ENCODE measurements at places on chromosomes 1 and 21.

DNA sequence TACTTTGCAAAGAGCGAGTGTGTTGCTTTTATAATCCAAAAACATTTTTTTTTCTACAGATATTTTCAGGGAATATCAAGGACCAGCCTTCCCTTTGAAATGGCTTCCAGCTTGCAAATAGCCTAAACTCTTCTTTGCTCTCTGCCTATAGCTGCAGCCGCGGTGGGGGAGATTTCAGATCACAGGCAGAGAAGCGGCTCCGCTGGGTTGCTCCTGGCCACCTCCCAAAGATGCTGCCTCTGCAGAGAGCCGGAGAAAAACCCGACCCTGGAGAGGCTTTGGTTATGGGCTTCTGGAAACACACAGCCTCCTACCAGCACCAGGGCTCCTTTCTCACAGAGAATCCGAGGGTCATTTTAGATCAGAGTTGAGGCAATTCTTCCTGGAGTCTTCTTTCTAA, 18.6 kb upstream of the PAX7 start:
- DNase-seq, result no peak

DNA sequence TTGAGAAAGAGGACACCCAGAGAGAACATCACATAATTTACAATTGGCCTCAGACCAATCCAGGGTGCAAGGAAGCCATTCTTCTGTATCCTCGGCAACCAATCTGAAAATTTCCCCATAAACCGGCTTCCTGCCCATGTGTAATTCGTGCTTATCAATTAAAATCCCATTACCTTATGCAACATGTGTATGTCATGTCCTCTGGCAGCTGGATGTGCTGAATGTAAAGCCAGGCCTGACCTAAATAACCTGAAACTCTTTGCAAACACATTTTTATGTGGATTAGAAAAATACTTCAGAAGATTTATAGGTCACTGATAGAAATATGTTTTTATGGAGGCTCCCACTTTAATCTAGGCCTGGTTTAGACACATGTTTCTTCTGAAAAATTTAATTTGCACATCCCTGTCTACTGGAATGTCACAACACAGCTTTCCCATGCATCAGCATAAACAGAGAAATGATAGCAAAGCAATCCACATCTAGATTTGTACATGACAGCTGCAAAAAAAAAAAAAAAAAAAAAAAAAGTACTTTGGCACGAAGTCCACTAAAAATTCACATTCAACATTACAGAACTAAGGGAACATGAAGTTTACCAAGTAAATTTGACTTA, 69.4 kb upstream of the SAMSN1 start:
- no peak for DNase-seq

DNA sequence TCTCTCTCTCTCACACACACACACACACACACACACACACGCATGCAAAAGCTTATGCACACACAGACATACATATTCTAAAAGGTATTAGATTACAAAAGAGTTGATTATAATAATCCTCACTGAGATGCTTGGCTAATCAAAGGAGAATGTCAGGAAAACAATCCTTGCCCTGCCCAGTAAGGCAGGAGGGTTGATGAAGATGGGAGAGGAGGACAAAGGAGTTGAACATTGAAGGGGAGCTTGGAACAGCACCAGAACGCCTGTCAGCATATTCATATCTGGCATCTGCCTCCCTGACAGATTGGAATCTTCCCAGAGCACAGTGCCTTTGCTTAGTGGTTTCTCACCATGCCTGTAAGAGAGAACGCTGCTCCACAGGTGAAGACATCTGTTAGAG, 68.6 kb upstream of the PALMD start:
- no peak for DNase-seq

GRCh38 chr21:37829447-37829846, 86.8 kb downstream of the KCNJ6 start:
- DNase-seq, result no peak

DNA sequence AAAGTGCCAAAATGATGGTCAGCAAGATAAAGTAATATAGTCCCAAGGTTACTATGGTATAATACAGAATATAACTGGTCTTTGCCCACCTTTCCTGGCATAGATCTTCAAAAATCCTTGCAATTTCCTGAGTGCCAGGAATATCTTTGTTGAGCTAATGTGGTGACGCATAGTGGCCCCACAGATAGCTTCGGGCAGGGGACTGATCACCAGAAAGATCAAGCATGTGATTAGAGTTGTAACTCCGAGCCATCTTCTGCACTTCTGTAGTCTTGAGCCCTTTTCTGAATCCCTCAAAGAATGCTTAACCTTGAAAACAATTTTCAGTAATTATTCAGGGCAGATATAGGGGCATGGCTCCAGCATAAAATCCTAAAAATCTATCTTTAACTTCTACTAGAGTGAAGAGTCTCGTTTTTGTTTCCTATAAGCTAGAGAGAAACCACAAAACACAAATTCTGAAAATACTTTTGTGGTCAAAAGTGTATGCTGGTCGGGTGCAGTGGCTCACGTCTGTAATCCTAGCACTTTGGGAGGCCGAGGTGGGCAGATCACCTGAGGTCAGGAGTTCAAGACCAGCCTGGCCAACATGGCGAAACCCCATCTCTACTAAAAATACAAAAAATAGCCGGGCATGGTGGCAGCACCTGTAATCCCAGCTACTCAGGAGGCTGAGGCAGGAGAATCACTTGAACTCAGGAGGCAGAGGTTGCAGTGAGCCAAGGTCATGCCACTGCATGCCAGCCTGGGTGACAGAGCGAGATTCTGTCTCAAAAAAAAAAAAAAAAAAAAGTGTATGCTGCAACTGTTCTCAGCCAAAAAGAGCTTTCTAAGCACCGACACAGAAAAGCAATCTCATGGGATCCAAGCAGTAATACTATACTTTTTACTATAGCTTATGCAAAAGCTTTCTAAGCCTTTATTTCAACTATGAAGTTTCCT, 62.8 kb downstream of the NVL start:
- no peak for DNase-seq

DNA sequence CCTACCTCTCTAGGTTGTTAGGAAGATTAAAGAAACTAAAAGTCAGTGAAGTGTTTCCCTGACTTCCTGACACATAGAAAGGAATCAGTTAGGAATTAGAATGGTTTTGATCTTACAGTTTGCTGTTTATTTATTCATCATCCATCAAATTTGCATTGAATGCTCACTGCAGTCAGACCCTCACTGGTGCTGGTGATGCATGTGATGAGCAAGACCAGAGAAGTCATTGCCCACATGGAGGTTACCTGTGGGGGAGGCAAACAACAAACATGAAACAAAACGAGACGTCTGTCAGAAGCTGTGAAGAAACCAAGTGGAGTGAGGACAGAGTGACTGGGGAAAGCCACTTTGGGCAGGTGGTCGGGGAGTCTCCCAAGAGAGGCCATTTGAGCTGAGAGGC, 6.4 kb downstream of the CTPS1 start:
- DNase-seq, result no peak

- DNase-seq, result no peak
Measured at GRCh38 chr21:25625036-25625435, 14.0 kb upstream of the JAM2 start.

DNA sequence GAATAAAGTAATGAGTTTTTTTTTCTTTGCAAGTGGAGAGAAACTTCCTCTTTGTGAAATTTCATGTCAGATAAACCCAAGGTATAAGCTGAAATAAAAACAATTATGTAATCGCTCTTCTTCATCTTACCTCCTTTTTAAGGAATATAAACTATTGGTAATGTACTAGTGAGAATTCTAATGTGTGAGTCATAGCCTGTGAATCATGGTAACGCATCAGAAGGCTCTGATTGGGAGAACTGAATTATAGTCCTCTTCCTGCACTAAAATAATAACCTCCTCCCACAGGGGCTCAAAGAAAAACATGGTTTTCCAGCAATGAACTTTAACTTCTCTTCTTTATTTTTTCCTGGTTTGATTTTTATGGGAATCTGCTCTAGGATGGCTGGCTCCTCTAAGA, 57.1 kb upstream of the COX20 start:
- no peak for DNase-seq

- no peak for DNase-seq
Measured at GRCh38 chr1:80158771-80159170, 1152.2 kb upstream of the ADGRL4 start.

DNA sequence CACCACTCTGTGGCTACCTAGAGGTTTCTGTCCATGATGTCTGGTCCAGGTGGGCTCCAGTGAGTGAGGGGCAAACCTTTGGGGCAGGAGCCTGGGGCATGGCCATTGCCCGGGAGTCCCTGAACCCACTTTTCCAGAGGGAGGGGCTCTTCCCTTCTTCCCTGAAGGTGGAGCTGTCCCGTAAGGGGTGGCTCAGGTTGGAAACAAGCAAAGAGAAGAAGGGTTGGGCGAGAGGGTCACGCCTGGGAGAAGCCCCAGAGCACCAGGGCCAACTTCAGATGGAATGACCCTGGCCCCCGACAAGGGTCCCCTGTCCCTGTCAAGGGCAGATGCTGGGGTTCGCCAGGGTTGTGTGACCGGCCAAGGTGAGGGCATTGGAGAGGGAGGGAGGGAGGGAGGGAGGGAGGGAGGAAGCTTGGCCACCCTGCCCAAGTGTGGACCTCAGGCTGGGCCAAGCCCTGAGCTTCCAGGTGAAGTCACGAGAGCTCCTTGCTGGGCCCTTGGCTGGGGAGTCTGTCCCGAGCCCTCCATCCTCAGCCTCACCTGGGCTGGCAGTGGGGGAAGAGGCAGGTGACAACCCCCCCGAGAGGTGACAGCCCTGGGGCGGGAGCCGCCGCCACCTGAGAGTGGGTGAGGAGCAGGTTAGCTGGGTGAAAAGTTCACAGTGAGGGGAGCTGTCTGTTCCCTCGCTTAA, 69.6 kb downstream of the DHRS3 start:
- no peak for DNase-seq

DNA sequence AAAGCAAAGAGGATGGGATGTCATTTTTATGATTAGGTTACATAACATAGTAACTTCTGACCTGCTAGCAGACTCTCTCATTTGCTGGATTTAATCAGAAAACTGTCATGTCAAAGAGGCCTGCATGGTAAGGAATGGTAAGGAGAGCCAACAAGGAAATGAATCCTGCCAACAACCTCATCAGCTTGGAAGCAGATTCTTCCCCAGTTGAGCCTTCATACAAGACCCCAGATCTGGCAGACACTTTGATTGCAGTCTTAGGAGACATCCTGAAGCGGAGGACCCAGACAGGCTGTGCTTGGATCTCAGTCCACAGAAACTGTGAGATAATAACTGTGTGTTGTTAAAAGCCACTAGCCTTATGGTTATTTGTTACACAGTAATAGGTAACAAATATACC, 27.6 kb upstream of the MARK1 start:
- DNase-seq, result no peak

GRCh38 chr1:231395076-231395997, 26.8 kb downstream of the EGLN1 start:
- DNase-seq, result no peak

GRCh38 chr1:102472520-102472919, 475.8 kb upstream of the OLFM3 start:
- no peak for DNase-seq

GRCh38 chr1:214004795-214005194, 17.0 kb downstream of the PROX1 start:
- no peak for DNase-seq

GRCh38 chr1:47338249-47339077, 4.9 kb downstream of the CMPK1 start:
- no peak for DNase-seq

- peak; percentile 65 for DNase-seq
Measured at GRCh38 chr1:37946703-37947360, at the start of gene INPP5B. INPP5B (minus strand) TSS chr1:37947053; CDS start chr1:37946308, 745 bp downstream.

GRCh38 chr1:50369830-50370229, 53.4 kb downstream of the DMRTA2 start:
- DNase-seq, result no peak

GRCh38 chr1:214563881-214564280, 12.5 kb upstream of the PTPN14 start:
- DNase-seq, result no peak

GRCh38 chr1:160459687-160460086, 59.3 kb downstream of the VANGL2 start:
- no peak for DNase-seq

- no peak for DNase-seq
Measured at GRCh38 chr1:92820024-92820423, 11.8 kb upstream of the RPL5 start.

DNA sequence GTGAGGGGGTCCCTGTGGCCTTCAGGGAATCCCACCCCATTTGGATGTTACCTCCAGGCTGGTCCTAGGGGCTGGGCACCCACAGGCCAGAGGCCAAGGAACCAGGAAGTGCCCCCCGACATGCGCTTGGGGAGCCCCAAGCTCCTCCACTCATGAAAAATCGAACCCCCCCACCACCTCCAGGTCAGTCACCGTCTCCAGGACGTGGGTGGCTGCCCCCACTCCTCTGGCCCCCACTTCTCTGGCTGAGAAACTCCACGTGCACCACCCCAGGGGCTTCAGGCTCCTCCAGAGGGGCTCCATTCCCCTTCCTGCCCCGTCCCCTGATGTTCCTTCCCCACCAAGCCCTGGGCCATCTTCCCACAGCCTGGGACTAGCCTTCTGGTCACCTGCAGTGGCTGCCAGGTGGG, 30.5 kb upstream of the POFUT2 start:
- no peak for DNase-seq

DNA sequence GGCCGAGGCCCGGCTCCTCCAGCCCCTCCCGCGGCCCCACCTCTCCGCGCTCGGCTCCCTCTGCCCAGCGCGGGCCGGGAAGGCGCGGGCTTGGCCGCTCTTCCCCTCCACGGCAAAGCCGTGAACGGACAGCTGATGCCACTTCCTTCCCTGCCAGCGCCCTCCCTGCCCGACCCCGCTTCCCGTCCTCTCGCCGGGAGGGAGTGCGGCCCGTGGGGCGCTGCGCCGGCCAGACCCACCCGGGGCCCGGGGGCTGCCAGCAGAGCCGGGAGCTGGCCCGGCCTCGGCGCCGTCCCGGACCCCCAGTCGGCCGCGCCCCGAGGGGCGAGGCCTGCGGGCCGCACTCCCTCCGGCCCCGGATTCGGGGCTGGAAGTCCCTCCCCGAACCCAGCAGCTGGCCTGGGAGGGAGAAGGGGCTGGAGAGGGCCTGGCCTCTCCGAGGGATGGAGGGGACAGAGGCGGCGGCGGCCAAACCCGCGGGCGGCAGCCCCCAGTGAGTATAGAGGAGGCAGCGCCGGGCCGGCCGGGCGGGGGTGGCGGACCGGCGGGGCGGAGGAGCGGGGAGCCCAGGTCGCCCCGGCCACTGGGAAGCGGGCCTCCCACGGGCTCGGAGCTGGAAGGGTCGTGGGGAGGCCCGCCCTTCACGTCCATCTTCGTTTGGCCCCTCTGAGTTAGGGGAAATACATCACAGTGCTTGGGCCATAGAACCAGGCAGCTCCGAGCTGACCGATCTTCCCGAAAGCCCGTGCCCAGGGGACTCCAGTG, at the start of gene KIAA1614:
Gene KIAA1614, plus strand, starts transcription at position 97 of the 765 bp plus-strand sequence. Its CDS starts 347 bp downstream, at position 444.
- no peak for DNase-seq

DNA sequence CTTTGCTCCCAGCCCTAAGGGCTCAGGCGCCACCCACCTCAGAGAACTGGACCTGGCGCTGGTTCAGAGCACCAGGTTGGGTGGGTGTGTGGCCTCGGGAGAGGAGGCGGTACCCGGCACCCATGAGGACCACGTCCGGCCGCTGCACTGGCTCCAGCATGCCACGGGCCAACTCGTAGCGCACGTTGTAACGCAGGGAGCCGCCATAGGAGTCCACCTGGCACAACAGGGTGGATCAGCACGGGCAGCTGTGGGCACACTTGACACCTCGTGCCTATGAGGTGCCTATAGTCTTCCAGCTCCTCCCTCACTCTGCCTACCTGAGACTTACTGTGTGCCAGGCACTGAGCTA, 56.5 kb downstream of the HSPG2 start:
- DNase-seq, result no peak

- no peak for DNase-seq
Measured at GRCh38 chr1:246329900-246330299, 177.2 kb downstream of the SMYD3 start.

Data from stimulated activated CD8-positive, alpha-beta memory T cell treated with anti-CD3 and anti-CD28 coated beads, Interleukin-7, amount 100 ng/mL, for 24 hours (primary cell).